ENCODE measurements at places on chromosomes 1 and 21.

DNA sequence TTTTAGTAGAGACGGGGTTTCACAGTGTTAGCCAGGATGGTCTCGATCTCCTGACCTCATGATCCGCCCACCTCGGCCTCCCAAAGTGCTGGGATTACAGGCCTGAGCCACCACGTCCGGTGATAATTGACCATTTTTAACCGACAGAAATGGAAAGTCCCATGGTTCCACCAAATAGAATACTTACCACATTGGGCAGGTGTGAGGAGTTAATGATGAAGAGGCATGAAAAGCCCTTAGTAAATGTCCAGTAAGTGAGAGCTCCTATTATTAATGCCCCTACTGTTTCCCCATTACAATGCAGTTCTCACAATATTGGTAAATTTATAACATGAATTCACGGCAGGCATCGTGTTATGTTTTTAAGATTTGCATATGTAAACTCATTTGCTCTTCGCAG lies 8.1 kb upstream of the GCLM start:
- DNase-seq = no peak

DNA sequence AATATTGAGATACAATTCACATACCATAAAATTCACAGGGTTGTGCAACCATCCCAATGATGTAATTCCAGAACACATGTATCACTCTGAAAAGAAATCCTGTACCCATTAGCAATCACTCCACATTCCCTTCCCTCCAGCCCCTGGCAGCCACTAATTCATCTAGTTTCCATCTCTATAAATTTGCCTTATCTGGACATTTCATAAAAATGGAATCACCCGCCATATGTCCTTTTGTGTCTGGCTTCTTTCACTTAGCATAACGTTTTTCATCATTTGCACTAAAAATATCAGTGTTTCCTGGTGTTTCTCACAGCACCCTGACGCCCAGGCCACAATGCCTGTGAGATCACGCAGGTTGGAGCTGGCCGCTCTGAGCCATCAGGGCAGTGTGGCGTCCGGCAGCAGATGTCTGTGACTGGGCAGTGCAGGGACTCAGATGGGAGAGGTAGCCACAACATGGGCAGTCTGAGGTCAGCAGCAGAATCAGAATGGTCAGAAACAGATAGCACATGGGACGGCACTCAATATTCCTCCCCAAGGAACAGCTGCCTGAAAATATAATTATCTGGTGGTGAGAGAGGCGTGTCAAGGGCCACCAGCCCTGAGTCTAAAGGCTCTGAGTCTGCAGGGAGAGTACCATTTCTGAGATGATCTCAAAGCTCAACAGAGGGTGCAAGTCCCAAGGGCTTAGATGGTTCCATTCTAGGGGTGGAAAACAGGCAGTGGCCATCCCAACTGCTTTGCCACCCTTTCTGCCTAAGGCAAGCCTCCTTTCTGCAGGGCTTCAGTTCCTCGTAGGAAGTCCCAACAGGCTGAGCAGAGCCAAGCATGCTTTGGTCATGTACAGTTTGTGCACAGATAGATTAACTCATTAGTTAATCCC lies 129.4 kb upstream of the EDN2 start:
- DNase-seq = no peak

- no peak for DNase-seq
These were observed at the start of gene GBP3 for GRCh38 chr1:89022167-89022959. TSS of gene GBP3 (minus strand) at chr1:89022866. CDS start at chr1:89020721, 2,145 bp downstream.

DNA sequence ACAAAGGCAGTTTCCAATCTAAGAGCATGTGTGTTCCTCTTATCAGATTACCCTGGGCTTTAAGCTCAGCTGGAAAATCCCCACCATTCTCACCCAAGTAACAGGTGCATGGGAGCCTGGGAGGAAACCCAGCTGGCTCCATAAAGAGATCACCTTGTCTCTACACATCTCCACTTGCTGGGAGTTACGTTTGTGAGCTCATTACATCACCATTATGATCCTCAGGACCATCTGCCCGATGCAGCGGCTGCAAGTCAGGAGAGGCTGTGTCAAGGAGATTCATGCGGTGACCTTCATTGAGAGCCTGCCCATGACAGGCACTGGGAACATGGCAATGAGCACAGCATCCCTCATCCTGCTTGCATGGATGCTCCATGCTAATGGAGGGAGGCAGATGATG lies 618.0 kb downstream of the NPHP4 start:
- DNase-seq = no peak

DNA sequence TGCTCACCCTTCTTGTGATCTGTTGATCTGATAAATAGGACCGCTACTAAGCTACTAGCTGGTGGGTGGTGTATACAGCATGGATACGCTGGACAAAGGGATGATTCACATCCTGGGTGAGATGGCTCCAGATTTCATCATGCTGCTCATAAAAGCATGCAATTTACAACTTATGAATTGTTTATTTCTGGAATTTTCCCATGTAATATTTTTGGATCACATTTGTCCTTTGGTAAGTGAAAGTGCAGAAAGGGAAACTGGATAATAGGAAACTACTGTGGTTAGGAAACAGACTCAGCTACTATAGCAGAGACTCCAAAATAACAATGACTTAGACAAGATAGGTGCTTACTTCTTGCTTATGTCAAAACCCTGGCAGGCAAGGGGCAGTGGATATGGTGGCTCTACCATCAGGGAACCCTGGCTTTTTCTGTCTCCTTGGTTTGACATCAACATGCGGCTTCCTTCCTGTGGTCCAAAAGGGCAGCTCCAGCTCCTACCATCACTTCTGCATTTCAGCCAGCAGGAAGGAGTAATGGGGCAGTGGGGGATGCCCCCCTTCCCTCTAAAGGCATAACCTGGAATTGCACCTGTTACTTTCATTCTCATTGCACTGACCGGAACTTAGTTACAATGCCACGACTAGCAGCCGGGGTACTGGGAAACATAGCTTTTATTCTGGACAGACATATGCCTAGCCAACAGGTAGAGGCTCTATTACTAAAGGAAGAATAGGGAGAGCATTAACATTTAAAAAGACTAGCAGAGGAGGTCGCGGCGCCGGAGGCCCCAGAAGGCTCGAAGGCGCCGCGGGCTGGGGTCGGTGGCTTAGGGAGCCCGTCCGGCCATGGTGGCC lies 13.8 kb upstream of the AK2 start:
- no peak for DNase-seq

GRCh38 chr1:198934426-198934825 lies 295.6 kb downstream of the PTPRC start:
- no peak for DNase-seq

DNA sequence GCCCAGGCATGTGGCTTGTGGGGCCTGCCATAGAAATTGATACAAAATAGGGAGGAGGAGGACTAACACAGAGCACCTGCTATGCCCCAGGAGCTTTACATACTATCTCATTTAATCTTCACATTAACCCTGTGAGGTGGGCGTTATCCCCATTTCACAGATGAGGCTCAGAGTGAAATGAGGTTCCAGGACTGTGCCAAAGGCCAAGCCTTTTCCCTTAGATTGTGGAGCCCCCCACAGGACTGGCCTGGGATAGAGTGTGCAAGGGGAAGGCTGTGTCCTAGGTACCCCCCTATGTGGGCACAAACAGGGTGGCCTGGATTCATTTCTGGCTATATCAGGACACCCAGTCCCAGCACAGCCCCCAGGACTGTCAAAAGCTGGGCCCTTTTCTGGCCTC lies 2.2 kb upstream of the DDOST start:
- no peak for DNase-seq

DNA sequence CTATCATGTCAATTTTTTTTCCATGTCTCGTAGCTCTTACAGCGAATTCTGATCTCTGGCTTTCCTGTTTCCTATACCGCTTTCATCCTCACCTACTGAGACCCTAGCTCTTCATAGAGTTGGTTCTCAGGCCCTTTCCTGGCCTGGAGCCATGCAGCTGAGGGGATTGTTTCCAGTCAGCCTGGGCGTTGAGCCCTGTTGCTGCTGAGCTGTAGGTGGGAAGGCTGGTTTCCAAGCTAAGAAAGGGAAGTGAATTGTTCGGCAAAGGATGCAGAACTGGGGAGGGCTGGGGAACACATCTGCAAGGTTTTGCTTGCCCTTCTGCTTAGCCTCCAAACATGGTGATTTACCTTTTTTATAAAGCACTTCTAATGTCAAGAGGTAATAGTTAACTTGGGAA lies 41.5 kb downstream of the SPATA46 start:
- DNase-seq = no peak

DNA sequence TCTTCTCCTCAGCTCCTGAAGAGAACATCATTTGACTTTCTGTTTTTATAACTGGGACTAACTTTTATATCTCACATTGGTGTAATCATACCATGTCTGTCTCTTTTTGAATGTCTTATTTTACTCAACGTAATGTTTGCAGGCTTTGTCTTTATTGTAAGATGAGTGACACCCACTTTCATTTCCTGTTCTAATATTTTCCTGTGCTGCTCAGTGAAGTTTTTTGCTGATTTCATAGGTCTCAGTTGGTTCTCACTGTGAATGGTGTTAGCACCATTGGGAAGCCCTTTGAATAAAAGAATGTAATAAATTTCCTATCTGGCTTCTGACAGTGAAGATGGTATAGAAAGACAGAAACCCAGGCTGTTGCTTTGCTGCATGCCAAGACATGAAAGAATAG lies 84.0 kb downstream of the RAVER2 start:
- DNase-seq = no peak

DNA sequence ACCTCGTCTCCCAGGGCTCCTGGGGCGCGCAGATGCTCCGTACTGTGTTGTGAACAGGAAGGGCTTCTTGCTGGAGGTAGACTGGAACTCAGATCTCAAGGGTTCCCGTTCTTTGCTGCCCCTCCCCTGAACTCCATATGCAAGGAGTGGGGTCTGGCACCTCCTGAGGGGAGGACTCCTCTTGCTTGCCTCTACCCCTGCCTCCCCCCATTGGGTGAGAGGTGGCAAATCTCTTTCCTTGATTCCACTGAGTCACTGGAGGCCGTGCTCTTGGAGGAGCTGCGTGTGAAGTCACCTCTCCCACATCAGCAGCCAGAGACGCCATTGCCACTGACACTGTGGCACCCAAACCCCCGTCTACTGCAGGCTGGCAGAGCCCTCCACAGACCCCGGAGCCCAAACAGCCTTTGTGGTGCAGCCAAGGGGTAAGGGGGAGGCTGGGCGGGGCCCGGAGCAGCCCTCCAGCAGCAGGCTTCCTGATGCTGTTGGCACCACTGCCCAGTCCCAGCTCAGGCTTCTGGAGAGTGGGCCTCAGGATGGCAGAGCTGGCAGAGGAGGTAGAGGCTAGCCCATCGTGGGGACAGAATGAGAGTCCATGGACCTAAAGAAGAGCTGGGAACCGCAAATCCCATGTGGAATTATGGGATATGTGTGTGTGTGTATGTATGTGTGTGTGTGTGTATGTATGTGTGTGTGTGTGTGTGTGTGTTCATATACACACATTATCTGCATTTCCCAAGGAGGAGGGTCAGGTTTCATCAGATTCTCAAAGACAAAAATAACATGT lies 104.9 kb upstream of the RUNX3 start:
- DNase-seq = no peak

- no peak for DNase-seq
These were observed 43.0 kb downstream of the MATN1 start for GRCh38 chr1:30680429-30680828.

- no peak for DNase-seq
These were observed 29.4 kb downstream of the SNX27 start for GRCh38 chr1:151641229-151641628.

- DNase-seq = no peak
These were observed 1094.0 kb upstream of the B3GALT2 start for GRCh38 chr1:194280463-194280862.

- DNase-seq = no peak
These were observed 55.6 kb downstream of the DDR2 start for GRCh38 chr1:162687870-162688269.

GRCh38 chr1:153389973-153390879 lies 647 bp downstream of the S100A8 start:
- DNase-seq = no peak

DNA sequence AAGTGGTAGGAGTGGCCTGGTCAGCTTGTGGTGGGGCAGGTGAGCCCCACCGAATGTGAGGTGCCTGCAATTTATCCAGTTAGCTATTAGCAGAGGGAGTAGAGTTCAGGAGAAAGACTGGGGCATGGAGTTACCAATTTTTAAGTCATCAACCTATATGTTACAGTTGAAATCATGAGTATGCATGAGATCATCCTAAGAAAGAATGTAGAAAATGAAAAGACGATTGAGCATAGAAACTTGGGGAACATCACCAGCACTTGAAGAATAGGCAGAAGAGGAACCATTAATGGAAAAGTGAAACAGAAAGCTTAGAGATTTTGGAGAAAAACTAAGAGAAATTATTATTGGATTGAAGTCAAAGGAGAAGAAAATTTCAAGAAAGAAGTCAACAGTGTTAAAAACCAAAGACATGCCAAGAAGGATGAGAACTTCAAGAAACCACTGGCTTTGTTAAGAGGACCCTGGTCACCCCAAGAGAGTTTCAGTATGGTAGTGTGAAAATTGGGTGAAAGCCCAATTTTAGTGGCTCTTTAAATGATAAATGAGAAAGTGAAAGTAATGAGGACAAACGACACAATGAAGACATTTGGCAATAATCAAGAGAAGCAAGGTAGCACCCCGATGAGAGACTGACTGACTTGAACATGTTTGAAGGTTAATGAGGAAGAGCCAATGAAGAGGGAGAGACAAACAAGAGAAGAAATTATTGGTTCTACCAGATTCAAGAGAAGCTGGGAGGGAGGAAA lies 36.7 kb downstream of the DNASE2B start:
- no peak for DNase-seq

DNA sequence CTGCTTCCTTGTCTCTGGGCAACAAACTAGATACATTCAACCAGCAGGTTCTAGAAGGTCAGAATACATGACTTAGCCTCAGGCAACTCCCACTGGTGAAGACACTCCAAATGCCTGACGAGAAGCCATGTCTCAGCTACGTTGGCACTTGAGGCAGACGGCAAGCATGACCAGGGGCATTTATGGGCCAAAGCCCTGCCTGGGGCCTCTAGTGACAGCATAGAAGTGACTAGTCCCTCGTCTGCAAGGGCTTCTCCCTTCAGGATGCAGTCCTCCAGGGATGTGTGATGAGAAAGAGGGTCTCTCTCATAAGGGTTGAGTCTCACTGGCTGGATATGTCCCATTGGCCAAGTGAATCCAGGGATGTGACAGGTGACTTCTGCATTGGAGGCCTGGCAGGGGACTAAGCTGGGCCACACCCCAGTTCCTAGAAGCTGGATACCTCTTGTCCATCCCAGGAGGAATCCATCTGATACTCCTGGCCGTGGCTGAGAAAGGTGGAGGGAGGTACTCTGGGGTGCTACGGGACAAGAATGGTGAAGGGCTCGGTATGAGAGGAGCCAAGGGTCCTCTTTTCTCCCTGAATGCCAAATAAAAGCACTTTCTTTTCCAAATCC lies 148.6 kb upstream of the HMGB4 start:
- no peak for DNase-seq

GRCh38 chr1:200373811-200374231 lies 36.0 kb downstream of the ZNF281 start:
- no peak for DNase-seq
